ENCODE measurements at places on chromosomes 12 and 14.

GRCh38 chr14:101472518-101472849, 88.8 kb upstream of the DIO3 start:
- DNase-seq = no peak

DNA sequence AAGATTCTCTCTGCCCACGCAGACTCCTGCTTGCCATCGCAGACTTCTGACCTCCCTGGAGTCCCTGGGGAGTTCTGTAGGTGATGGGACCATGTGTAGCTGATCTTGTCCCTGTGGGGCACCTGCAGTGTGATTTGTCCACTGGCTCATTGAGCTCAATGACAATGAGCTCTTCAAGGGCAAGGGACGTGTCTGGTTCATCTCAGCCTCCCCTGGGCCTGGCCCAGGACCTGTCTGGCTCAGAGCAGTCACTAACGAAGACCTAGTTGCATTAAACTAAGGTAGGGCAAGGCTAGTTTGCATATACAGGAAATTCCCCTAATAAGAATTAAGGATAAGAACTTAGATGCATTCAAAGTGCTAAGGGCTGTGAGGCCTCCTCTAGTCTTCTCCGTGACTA, 245.5 kb upstream of the NOS1 start:
- DNase-seq = no peak

GRCh38 chr12:89895591-89895990, 187.0 kb upstream of the ATP2B1 start:
- no peak for DNase-seq

DNA sequence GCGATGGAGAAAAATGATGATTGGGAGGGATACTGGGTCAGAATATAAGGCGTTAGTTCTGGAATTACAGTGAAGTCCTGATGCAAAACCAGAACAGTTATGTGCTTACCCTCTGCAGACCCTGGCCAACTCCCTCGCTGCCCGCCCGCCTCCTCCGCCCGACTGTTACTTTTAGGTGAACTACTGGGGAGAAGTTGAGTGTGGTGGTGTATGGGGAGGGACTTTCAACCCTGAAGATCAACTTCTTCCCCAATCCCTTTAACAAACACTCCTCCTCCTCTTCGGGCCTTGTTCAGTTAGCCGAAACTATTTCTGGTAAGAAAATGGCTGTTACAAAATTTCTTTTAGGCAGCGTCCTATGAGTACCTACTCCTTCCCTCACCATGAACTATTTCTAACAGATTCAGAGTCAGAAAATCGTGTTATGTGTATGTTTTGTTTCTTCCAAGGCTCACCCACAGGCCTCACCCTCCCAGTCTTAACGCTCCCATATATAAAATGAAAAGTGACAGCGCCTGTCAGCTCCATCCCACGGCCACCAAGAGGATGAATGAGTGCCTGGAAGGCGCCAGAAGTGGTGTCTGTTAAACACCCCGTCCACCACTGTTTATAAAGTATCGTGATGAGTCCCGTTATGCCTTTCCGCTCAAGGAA, 1.3 kb downstream of the FBXO33 start:
- DNase-seq = peak; percentile 41

GRCh38 chr12:116318576-116319232, 41.2 kb upstream of the MED13L start:
- no peak for DNase-seq

- DNase-seq = no peak
Observed at GRCh38 chr12:128483526-128484255, 216.7 kb downstream of the TMEM132C start.

GRCh38 chr12:78376257-78376656, 488.3 kb upstream of the SYT1 start:
- DNase-seq = no peak

- DNase-seq = no peak
Observed at GRCh38 chr12:93134175-93134890, 205.2 kb upstream of the EEA1 start.

DNA sequence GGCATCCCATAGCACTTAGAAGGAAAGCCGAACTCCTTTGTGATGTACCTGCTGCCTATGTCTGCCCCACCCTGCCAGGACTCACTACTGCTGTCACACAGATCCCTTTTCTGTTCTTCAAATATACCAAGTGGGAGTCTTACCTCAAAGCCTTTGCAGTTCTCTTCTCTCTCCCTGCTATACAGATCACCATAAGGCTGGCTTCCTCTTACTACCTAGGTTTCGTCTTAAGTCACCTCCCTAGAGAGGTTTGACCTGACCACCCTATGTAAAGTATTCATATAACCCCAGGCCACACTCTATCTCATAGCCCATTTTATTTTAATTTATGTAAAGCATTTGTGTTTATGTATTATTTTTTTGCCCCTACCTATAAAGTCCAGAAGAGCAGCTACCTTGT, 117.6 kb downstream of the CRADD start:
- no peak for DNase-seq

GRCh38 chr12:116376354-116377193, 99.1 kb upstream of the MED13L start:
- peak; percentile 89 for DNase-seq

- no peak for DNase-seq
Observed at GRCh38 chr14:100566119-100566518, 21.1 kb downstream of the BEGAIN start.

DNA sequence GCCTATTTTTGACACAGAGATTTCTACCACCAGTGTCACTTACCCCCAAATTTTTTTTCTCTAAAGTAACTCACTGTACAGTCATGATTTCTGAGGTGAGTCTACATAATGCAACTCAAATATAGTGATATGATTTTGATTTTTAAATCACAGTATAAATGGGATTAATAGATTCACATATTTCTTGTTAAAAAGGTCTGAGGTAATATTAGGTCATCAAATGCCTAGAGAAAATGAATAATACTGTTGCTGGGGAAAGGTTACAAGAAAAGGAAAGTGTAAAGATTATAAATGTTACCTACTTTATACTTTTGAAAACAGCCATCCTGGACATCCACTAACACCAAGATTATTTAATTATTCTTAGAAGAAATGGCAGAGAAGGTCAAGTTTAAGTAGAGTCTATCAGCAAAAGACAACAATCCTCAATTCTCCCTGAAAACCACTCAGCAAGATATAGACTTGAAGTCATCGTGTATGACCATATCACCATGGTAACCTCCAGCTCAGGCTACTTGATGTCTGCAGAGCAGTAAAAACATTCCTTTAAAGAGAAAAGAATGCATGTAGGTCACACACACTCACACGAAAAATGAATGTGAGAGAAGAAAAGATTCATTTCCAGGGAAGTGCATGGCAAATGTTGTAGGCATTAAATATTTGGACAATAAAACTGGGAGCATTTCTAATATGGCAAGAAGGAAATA, 58.7 kb downstream of the CCDC59 start:
- peak; percentile 1 for DNase-seq

DNA sequence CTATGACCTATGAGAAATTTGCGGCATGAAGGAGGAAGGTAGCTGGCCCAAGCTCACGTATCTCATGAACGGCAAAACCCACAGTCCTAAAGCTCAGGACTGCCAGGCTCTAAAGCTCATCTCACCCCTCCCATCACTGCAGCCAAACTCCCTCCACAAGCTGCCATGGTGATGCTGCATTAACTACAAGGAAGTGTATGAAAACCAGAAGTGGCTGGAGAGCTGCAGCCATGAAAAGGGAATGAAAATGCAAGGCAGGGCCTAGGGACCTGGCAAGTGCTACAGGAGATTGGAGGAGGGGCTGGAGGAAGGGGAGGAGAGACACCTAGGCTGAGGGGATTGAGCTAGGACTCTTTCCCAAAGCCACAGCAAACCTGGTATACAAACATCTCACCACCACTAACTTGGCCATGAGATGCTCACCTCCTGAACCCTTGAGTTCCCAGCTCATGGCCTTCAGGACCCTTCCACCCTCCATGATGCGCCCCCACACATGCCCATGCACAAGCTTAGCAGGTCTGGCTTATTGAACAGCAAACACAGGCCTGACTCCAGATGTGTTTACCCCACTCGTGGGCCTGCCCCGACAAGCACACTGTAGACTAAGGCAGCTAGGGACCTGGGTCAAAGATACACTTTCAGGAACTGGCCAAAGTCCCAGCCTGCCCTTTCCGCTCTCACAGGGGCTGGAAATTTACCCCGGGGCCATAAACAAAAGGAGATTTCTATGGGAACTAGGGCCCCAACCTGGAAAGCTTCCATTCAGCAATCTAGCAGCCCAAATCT, 42.0 kb downstream of the LTBP2 start:
- peak; percentile 71 for DNase-seq

DNA sequence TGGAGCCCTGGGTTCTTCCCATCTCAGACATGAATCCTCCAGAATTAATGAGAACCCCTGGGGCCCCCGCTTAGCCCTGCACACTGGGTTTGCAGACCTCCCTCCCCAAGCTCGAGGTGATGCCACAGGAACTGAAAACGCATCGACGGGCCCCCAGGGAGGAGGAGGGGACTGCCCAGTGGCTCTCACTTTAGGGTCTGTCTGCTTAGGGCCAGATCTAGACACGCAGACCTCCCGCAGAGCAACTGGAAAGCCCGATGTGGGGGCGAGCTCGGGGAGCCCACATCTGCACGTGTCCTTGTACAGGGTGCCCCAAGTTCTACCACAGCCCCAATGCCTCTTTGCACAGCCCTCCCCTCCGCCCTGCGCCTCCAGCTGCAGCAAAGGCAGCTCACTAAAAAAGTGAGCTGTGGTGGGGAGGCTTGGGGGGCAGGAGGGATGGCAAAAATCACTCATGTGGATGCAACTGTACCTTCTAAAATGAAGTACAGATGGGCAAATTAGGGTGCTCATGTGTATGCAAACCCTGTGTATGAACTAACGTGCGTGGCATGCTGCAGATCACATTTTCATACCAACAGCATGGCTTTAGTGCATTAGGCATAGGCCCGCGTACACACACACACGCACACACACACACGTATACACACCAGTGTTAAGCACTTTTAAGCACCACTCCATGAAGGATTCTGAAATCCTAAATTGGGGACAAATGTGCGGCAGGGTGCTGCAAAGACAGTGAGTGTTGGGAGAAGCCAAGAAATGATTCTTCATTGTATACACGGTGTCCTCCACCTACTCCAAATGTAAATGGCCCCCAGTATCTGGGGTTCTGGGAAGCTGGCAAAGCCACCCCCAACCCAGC, 99.9 kb upstream of the MAP1LC3B2 start:
- no peak for DNase-seq

- DNase-seq = peak; percentile 65
Observed at GRCh38 chr12:80763874-80764273, 47.2 kb downstream of the MYF5 start.

- DNase-seq = peak; percentile 23
Observed at GRCh38 chr12:123807670-123808069, 45.6 kb downstream of the DNAH10 start.

- no peak for DNase-seq
Observed at GRCh38 chr14:81980601-81981306, 447.1 kb upstream of the SEL1L start.

GRCh38 chr12:112751844-112752243, 39.7 kb upstream of the RPH3A start:
- DNase-seq = no peak

GRCh38 chr12:43694879-43695278, 63.7 kb downstream of the PUS7L start:
- DNase-seq = no peak

- DNase-seq = peak; percentile 40
Observed at GRCh38 chr12:63276537-63277365, 125.8 kb upstream of the AVPR1A start.

- no peak for DNase-seq
Observed at GRCh38 chr12:508795-509194, 49.1 kb downstream of the B4GALNT3 start.

DNA sequence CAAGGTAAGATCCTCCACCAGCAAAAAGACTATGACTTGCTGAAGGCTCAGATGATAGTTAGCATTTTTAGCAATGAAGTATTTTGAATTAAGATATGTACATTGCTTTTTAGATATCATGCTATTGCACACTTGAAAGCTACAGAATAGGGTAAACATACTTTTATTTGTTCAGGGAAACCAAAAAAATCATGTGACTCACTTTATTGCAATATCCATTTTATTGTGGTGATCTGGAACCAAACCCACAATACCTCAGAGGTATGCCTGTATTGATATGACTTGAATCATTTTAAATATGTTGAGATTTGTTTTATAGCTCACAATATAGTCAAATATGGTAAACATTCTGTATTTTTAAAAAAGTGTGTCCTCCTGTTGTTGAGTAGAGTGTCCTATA, 96.1 kb downstream of the DIO3 start:
- no peak for DNase-seq

- DNase-seq = no peak
Observed at GRCh38 chr12:40232602-40233001, 7.8 kb downstream of the LRRK2 start.

DNA sequence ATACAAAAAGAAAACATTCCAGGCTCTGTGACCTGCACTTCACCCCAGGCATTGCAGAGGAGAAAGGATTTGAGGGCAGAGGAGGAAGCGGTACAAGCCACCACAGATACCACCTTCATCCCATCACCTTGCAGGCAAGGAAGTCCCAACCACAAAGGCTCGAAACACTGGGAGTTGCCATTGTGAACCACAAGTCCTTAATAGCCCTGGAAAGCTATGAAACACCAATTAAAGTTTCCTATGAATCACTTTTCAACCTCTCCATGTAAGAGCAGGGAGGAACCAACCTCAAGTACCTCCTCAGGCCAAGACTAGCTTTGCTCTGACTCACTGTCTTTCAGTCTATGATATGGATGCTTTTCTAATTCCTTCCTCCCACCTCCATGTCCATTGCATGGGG, 27.0 kb downstream of the MAP3K9 start:
- DNase-seq = peak; percentile 73

DNA sequence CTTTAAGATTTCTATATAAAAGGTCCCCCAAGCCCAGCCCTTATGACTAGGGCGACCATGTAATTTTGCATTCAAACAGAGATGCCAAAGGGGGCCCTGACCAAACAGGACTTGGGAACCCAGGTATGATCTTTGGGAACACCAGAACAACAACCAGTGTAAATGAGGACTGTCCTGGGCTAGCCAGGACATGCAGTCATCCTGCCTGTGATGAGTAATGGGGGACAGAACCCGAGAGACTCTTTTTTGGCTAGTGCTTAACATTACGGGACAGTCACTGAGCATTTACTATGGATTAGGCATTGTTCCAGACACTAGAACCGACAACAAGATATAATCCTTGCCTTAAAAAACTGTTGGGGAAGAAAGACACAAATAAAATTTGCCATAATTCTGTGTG, 337.3 kb downstream of the CACNA1C start:
- no peak for DNase-seq

- peak; percentile 23 for DNase-seq
Observed at GRCh38 chr12:54033980-54034784, 1.3 kb downstream of the HOXC5 start.

- DNase-seq = peak; percentile 5
Observed at GRCh38 chr12:131092901-131093603, 139.3 kb downstream of the ADGRD1 start.

- DNase-seq = no peak
Observed at GRCh38 chr12:21764950-21765349, 9.6 kb downstream of the KCNJ8 start.

GRCh38 chr14:37708481-37708880, 113.1 kb downstream of the TTC6 start:
- DNase-seq = peak; percentile 65

- no peak for DNase-seq
Observed at GRCh38 chr14:70904373-70904772, 2.9 kb upstream of the PCNX1 start.

All from EH (cell line).